Epithelial cell of prostate (primary cell): ENCODE measurements at places on chromosomes 12 and 14.

- no peak for DNase-seq
These were observed 56.4 kb downstream of the GOLGA5 start for GRCh38 chr14:92850492-92850891.

- DNase-seq, result no peak
These were observed 601 bp downstream of the COX14 start for GRCh38 chr12:50112456-50113218.

DNA sequence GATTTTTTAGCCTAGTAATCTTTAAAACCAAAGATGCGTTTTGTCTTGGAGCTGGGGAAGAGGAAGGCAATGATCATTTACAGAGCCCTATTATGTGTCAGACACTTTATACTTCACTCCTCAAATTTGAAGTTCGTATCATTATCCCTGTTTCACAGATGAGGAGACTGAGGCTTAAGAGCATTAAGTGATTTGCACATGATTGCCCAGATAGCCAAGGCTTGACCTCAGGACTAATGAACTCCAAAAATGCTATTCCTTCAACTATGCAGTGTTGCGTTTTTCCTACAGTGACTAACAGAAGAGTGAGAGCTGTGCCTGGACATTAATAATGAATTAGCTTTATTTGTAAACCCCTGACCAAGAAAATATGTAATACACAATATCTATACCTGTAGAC is 136.8 kb upstream of the EEA1 start:
- DNase-seq, result no peak

- no peak for DNase-seq
These were observed 119.7 kb upstream of the MED13L start for GRCh38 chr12:116397148-116397547.

GRCh38 chr12:130846369-130846768 is 7.3 kb upstream of the STX2 start:
- no peak for DNase-seq

DNA sequence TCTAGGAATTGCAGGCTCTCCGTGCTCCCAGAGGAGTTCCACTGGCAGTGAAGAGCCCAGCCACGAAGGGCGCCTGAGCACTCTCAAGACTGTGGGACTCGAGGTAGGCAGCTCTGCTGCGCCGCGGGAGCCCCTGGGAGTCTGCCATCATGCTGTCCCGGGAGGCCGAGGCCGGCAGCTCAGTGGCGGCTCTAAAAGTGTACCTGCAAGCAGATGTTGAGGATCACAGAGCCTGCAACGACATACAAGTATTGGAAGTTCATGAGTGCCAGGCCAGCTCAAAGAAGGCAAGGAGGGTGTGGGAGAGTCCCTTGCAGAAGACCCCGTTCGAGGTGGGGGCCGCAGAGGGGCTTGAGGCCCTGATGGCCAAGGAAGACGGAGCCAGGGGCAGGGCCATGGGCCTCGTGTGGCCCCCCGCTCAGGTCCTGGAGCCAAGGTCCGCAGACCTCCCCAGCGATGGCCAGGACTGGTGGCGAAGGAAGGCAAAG is 62.7 kb downstream of the MUCL1 start:
- no peak for DNase-seq

GRCh38 chr12:59973515-59973914 is 377.7 kb downstream of the SLC16A7 start:
- peak; percentile 16 for DNase-seq

DNA sequence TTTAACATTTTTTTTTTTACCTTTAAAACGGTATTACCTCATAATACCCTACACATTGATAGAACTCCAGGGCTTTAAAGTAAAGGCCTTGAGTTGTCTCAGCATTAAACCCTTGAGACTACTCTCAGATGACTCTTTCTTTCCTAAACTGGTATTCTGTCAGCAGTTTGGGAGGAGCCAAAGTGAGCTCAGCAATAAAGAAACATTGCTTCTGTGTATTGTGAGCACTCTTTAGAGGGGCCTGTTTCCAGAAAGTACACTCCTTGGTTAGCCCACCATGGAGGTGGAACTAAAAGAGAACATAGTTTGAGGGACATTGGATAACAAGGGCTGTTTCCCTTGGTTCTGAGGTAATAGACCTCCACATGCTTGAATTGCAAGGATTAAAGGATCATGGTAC is 20.4 kb downstream of the MAP3K12 start:
- no peak for DNase-seq

DNA sequence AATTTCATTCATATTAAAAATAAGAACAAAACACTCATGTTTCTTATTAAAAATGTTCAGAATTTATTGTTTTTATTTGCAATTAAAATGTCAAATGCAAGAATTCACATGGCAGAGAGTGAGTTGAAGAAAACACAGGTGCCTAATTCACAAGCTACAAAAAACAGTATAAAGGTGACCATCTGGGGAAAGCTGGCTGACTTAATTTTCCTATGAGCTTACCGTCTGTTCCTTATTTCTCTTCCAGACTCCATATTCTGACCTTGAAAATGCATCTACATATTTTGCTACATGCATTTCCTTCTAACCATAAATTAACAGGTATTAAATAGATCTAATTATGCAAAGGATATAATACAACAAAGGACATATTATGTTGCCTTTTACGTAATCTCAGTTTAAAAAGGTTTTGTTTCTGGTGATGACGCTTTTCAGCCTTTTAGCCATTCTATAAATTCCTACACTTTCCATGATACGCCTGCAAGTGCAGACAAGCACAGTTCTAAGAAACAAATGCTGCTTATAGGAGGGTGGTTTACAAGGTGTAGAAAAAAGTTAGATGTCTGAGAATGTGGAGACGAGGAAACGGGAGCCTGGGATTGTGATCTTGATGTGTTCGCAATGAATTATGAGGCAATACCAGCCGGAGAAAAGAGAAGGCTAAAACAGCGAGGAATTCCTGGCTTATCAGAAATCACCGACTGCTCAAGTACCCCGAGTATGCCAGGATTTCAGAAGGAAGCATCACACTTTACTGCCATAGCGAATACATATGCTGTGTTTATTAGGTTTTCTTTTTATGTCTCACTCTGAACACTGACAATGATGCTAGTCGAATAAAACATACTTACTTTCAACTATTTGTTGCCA is 24.6 kb downstream of the LIN7A start:
- DNase-seq, result peak; percentile 2

DNA sequence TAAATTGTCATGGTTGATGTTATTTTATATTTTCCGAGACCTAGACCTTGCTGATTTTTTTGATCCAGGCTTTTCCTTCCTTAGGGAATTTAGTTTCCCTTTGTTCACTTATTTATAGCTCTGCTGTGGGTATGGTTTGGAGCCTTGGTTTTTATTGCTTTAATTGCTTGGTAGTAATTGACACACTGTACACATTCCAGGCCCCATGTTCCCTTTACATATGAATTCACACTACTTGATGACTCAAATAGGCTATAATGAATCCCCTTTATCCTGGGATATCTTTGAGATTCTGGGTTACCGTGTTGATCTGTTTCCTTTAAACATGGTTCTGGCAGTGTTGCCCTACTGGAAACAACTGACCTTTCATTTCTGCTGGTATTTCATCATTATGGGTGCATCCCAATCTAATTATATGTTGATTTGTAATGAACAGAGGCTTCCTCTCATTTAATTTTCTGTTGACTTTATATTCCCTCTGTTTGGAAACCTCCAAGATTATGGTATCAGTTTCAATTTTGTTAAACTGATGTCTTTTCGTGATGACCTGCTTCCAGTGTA is 424.0 kb downstream of the RAD51B start:
- no peak for DNase-seq

DNA sequence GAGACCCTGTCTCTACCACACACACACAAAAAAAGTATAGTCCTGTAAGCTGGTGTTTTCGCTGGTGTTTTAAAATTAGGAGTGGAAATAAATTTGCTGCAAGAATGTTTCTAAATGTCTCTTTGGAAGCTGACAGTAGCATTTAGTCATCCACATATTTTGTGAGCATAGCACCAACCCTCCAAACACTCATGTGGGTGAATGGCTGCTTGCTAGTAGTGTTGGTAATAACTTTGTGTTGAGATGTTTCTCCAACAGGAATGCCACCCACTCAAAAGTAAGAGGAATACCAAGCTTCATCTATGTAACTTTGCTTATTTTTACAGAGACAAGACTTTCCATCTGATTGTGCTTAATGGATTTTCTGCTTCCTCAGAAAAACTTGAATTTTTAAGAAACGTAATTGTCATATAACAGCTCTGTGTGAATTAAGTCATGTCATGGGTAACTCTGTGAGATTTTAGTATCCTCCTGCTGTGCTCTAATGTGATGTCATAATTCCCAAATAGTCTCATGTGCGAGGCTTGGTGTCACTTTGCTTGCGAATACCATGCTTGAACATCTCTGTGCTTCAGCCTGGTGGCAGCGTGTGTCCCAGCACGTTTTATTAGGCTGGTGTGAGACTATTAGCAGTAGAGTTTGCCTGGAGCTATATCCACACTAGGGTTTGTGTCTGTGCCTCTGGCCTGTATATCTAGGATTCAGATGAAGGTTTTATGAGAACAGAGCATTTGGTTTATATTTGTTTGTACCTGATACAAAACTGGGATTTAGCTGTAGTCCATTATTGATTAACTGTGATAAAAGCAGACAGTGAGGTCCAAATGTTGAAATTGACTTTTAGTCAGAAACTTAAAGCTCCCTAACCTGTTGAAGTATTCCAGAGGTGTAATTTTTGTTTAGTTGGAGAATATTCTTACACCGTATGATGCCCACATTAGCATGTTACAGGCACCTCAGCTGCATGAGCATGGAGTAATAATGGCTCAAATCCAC is 80.5 kb downstream of the FBXW8 start:
- DNase-seq, result no peak

DNA sequence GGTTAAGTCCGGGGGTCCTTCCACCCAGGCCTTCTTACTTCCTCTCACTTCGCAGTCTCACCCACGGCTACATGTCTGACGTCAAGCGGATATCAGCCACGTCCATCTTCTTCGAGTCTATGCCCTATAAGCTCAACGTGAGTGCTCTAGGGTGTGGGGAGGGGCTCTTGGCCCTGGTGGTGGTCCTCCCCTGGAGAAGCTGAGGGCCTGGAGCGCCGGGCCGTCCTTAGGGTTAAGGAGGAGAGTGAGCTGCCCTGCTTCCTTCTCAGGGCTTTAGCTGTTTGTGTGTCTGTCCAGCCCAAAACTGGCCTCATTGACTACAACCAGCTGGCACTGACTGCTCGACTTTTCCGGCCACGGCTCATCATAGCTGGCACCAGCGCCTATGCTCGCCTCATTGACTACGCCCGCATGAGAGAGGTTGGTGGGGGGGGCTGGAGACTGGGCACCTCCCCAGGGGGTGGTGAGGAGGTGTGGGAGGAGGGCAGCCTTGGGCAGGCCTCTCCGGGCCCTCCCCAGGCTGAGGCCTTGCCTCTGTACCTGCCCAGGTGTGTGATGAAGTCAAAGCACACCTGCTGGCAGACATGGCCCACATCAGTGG is 2.7 kb downstream of the SHMT2 start:
- no peak for DNase-seq

GRCh38 chr14:94304243-94304642 is 11.2 kb upstream of the SERPINA10 start:
- no peak for DNase-seq

- DNase-seq, result no peak
These were observed 31.1 kb upstream of the EIF5 start for GRCh38 chr14:103302966-103303365.

GRCh38 chr14:94244182-94244581 is 48.9 kb downstream of the SERPINA10 start:
- no peak for DNase-seq

DNA sequence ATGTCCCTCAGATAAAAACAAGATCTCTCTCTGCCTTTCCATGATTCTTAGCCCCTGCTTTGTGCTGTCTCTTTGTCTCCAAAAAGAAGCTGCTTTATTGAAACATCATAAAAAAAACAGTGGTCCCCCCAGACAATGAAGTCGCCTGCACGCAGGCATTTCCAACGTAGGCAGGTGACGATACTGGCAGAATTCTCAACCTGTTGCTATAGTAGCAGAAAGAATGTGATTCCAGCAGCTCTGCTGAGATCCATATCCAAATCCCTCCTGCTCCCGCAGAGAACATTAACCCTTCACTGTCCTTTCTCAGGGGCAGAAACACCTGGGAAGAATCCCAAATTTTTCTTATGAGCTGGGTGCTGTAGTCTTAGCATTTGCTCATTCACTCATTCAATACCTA is 84.8 kb downstream of the STON2 start:
- DNase-seq, result no peak

DNA sequence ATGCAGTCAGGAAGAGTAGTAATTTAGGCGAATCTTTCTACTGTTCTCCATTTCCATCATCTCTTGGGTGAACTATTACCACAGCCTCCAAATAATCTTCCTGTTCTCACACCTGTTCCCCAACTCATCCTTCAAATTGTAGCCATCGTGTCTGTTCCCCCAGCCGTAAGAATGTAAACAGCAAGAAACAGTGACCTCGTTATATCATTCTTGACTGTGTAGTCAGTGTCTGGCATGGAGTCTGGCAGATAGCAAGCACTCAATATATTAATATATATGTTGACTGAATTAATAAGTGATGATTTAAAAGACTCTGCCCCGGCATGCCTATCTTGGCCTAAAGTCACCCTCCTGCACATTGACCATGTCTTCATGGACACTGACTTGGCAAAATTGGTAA is 20.3 kb downstream of the PDE6H start:
- no peak for DNase-seq

- no peak for DNase-seq
These were observed 44.3 kb upstream of the PSMA6 start for GRCh38 chr14:35247777-35248475.

DNA sequence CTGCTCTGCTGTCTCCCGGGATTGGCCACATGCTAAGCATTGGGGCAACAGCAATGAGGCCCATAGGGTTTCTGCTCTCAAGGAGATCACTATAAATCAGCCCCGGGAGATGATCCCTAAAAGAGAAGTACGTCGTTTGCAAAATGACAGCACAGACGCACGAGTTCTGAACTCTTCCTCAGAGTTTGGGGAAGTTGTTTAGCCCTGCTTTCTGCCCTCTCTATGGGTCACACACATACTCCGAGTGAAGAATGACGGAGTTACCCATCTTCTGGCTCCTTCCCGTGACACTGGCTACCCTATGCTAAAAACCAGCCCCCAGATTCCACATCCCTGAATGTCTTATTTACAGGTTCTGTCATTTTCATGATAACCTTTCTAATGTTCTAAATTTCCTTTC is 258.0 kb upstream of the PLEKHG7 start:
- no peak for DNase-seq

GRCh38 chr14:79862045-79862444 is 349.3 kb downstream of the DIO2 start:
- DNase-seq, result no peak

DNA sequence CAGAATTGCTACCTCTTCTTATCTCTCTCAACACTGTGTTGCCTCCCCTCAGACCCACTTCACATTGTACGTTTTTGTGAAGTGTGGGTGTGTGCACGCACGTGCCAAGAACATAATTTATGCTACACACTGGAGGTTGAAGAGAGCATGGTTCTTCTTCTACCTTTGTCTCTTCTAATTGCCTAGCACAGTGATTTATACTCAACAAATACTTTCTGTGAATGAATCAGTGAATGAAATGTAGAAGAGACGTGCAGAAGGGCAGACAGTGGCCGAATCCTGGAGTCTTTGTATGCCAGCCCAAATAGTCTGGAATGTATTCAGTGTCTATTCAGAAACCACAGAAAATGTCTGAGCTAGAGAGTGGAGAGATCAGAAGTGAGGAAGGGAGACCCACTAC is 4.6 kb upstream of the SAMD4A start:
- DNase-seq, result no peak
